ENCODE measurements at places on chromosomes 1 and 21.
A peak's percentile ranks its signal among the peaks of the same experiment; 100 is the strongest.

GRCh38 chr1:156963621-156964020 is 43.2 kb downstream of the LRRC71 start:
- DNase-seq: no peak

DNA sequence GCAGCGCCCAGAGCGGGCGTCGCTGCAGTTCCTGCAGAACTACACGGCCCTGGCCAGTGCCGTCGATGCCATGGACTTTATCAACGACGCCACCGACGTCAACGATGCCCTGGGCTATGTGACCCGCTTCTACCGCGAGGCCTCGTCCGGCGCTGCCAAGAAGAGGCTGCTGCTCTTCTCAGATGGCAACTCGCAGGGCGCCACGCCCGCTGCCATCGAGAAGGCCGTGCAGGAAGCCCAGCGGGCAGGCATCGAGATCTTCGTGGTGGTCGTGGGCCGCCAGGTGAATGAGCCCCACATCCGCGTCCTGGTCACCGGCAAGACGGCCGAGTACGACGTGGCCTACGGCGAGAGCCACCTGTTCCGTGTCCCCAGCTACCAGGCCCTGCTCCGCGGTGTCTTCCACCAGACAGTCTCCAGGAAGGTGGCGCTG is 22.0 kb downstream of the COL6A1 start:
- no peak for DNase-seq

DNA sequence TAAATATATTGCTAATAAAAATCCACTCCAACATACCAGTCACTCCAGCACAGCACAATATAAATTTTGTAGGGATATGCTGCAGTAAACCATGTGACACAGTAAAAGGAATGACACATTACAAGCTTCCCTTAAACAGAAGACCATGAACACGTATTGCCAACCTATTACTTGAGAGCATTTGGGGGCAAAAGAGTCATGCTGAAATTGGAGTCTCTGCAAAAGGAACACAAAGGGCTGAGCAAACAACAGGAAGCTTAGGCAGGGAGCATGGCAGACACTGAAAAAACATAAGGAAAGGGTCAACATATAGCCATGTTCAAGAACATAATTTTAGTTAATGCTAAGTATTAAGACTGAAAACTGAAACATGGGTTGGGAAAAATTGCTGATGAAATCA is 214.5 kb downstream of the SMYD3 start:
- no peak for DNase-seq

- no peak for DNase-seq
Measured at GRCh38 chr1:76065270-76065669, 9.3 kb upstream of the ST6GALNAC3 start.

DNA sequence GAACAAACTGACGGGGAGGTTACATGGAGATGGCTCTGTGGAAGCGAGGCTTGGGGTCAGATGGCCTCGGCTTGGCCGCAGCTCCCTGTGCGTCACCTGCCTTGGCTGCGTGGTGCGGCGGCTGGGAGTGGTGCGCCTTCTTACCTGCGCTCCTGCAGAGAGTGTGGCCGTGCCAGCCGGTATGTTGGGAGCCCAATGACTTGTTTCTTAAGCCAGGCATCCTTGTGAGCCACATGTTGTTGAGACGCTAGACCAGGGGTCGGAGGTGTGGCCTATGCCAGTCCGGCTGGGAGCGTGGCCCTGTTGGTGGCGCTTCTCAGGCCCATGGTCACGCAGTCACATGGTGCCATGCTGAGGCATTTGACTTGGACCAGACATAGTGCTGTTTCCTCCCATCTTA is 10.5 kb downstream of the SLX9 start:
- no peak for DNase-seq

- DNase-seq: no peak
Measured at GRCh38 chr1:231376875-231377549, 38.9 kb downstream of the SPRTN start.

- no peak for DNase-seq
Measured at GRCh38 chr1:37097731-37098130, 63.4 kb upstream of the GRIK3 start.

DNA sequence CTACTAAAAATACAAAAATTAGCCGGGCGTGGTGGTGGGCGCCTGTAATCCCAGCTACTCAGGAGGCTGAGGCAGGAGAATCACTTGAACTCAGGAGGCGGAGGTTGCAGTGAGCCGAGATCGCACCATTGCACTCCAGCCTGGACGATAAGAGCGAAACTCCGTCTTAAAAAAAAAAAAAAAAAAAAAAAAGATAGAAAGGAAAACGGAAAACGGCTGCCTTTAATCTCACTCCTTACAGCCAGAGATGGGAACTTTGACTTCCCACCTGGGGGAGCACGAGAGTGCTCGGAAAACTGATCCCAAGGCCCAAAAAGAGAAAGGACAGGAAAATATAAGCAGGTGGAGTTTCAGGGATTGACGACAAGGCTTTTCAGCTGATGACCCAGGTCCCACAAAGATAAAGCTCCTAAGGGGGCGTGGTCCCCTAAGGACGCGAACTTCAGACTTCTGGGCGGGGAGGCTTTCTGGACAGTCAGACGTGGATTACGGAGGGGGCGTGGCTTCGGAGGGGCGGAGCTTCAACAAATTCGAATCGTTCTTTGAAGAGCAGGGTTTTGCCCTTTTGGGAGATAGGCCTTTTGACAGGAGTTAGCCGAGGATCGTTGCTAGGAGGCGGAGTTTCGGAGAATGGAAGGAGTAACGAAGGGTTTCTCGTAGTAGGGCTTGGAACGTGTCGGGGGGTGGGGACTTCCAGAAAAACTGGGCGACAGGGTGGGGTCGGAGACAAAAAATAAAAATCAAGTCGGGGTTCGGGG is 958 bp upstream of the CKS1B start:
- DNase-seq: peak; percentile 71

DNA sequence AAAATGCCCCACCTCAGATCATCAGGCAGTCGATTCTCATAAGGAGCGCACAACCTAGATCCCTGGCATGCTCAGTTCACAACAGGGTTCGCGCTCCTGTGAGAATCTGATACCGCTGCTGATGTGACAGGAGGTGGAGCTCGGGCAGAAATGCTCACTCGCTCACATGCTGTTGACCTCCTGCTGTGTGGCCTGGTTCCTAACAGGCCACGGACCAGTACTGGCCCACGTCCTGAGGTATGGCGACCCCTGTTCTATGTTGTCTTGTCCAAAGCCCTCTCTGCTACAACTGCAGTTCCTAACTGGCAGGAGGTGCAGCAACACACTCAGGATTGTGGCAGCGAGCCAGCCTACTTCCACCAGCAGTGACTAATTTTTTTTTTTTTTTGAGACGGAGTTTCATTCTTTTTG is 70.6 kb downstream of the CLSTN1 start:
- DNase-seq: no peak

DNA sequence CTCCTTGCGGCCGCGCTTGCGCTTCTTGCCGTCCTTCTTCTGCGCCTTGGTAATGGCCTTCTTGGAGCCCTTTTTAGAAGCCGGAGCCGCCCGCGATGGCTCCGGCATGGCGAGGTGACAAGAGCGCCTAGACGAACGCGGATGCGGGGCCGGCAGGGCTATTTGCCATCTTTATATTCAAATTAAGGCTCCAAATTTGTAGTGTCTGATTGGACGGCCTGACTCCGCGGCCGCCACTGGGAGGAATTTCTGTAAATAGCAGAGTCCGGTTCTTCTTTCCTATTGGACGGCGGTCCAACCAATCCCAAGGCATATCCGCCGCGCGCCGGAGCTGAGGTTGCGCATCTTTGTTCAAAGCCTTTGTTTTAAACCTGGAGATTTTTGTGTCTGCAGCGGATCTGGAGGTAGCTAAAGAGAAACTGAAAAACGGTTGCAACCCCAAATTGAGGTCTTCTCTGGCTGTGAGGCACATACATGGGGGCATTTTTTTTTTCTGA is 22.6 kb upstream of the RNF187 start:
- DNase-seq: peak; percentile 79

DNA sequence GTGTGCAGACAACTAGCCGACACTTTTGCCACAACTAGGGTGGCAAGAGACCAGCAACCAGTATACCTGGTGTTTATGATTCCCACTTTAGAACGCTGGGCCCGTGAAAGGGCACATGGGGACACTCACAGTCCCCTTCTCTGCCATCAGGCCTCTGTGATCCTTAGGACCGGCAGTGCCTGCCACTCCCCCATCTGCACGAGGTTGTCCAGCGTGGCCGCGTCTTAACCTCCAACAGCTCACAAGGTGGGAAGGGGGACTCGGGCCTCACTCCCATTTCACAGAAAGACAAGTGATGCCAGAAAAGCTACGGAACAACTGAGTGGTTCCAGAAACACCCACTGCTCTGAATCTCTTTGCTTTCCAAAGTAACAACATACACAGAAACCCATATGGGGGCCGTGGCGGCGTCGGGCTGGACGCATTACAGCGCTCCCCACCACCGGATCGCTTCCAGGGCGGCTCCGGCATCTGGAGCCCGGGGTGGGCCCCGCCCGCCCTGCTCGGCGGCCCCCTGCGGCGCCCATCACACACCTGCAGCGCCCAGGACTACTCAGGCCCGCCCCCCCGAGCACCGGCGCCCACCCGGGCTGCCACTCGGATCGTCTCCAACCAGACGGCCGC is 1.0 kb downstream of the ZNF496 start:
- no peak for DNase-seq

DNA sequence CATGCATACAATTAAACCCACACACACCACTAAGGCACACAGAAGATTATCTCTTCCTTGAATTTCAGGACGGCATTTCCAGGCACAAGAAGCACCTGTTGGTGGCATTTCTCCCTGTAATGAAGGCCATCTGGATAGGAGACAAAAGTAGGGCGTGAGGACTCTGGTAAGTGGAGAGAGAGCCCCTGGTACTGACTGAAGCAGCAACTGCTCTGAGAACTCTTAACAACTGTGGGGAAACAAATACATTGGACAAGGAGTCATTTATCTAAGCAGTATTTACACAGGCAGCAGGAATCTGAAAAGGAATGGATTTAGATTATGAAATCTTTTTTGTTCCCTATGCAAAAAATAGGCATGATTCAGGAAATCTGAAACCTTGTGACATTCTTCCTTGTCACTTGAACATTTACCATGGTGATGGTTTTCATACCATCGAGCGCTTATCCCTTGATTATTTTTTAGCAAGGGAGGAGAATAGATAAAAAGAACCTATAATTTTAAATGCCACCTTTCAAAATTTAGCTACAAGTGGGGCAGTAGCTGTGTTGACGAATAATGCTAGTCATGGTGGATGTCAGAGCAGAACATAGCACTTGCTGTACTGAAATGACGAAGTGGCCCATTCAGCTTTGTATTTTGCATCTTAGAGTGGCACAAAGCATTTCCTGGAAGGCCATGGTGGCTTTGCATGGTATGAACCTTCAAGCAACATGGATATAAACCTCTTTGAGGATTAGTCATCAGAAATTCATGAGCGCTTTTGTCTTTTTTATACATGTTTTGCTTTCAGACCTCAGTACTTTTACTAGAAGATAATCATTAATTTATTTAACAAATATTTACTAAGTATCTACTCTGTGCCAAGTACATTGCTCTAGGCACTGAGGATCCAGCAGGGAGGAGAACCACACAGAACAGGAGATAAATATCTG is 362.0 kb downstream of the ADGRL2 start:
- DNase-seq: no peak

- DNase-seq: no peak
Measured at GRCh38 chr1:50529510-50529909, 106.3 kb upstream of the DMRTA2 start.

GRCh38 chr21:46160907-46161632 is 5.7 kb upstream of the FTCD start:
- DNase-seq: no peak

GRCh38 chr1:149879556-149879955 is 19.8 kb upstream of the BOLA1 start:
- DNase-seq: no peak

DNA sequence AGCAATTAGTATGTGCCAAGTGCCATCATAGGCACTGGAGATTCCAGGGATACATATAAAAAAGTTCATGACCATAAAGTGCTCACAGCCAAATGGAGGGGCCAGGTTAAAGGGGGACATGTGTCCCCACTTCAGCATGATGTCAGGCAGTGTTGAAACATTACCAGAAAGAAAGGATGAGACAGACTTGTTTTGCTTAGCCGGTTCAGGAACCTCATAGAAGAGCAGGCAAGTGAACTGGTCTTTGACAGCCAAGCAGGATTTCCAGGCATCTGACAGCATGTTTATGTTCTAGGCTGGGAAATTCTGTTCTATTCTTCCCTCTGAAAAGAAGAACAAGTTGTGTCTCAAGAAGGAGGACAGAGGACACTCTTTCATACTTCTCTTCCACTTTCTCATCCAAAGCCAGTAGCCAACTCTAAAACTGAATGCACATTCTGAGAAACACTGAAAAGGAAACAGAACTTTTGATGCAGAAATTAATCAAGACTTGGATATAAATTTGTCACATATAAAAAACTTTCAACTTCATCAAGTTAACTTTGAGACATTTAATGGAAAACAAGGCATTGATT is 39.7 kb downstream of the GLUL start:
- no peak for DNase-seq

- DNase-seq: no peak
Measured at GRCh38 chr21:18725653-18726052, 322.1 kb upstream of the TMPRSS15 start.

DNA sequence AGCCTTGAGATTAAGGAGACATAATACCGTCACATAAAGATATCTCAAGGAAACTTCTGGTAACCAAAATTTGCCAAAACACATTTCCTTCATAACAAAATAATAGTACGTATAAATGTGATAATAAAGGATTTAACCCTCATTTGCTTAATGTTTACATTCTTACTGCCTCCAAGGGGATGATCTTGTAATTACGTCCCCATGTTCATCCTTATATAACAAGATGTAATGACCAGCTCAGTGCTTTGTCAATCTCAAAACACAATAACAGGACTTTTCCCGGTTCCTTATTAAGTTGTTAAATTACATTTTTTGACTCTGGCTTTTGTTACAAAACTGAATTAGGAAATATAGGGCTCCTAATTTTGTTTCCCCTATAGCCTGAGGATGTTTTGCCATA is 41.3 kb upstream of the UHMK1 start:
- no peak for DNase-seq

GRCh38 chr1:189816558-189816957 is 661.1 kb downstream of the BRINP3 start:
- no peak for DNase-seq

- no peak for DNase-seq
Measured at GRCh38 chr1:65525266-65526048, 105.0 kb downstream of the LEPR start.

- no peak for DNase-seq
Measured at GRCh38 chr1:65490231-65491009, 70.0 kb downstream of the LEPR start.

DNA sequence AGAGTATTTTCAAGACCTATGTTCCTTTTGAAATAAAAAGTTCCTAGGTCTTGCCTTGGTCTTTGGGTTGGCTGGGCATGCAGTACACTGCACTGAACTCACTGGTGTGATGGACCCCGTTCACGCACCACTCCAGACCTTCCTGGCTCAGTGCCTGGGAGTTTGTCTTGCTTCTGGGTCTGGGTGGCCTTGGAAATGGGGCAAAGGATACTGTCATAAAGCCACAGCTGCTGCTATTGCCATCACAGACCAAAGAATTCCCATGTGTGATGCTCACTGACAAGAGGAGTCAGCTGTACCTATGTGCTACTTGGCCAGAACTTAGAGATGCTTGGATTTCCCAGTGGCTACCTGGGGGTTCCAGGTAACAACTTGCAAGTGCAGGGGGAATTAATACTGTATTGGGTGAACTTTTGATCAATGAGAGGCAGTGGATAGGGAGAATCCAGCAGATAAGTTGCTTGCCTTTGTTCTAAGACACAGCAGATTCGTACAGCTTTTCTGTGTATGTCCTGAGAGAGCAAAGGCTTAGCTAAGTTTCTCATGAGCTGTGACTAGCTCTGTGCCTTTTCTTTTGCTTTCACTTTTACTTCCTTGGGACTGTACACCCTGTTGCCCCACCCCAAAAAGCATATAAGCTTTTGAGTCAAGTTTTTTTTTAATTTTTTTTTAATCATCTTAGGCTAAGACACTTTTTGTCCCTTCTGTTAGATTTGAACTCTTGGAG is 115.3 kb downstream of the RUNX1 start:
- no peak for DNase-seq
